ENCODE measurements at places on chromosomes 16 and 17.

- peak; percentile 80 for DNase-seq
These were observed 348.3 kb downstream of the CPPED1 start for GRCh38 chr16:12455287-12455798.

GRCh38 chr17:68325961-68326360 is 34.7 kb downstream of the ARSG start:
- DNase-seq = peak; percentile 88

- no peak for DNase-seq
These were observed 44.4 kb downstream of the APPBP2 start for GRCh38 chr17:60481604-60482003.

DNA sequence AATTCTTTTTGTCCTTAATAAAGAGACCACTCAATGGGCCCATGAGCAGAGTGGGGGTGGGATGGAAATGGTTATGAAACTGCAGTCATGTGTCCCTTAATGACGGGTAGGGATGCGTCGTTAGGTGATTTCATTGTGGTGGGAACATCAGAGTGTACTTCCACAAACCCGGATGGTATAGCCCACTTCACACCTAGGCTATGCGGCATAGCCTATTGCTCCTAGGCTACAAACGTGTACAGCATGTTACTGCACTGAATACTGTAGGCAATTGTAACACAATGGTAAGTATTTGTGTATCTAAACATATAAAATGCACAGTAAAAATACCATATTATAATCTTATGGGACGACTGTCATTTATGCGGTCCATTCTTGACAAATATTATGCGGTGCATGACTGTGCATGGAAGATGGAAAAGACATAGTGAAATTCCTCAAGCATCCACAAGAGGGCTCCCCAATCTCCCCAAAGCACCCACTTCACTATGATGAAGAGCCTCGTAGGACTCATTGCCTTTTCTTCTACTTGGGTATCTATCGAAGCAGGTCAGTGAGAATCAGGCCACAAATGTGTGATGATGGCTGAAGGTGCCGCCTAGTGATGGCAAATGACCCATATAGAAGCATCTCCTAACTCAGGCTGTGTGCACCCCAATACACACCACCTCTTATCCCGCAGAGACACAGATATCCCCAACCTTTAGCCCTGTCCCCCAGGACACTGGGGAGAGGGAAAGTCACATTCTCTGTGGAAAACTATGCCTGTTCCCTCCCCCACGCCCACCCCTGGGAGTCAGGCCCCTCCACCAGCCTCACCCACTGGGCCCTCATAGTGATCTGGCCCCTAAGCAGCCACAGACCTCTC is 43.5 kb downstream of the TBX21 start:
- DNase-seq = peak; percentile 42

GRCh38 chr17:79188048-79188447 is 113.4 kb downstream of the ENGASE start:
- DNase-seq = peak; percentile 54

Data from ELF-1 (cell line).